ENCODE measurements at places on chromosomes 11 and 22.

DNA sequence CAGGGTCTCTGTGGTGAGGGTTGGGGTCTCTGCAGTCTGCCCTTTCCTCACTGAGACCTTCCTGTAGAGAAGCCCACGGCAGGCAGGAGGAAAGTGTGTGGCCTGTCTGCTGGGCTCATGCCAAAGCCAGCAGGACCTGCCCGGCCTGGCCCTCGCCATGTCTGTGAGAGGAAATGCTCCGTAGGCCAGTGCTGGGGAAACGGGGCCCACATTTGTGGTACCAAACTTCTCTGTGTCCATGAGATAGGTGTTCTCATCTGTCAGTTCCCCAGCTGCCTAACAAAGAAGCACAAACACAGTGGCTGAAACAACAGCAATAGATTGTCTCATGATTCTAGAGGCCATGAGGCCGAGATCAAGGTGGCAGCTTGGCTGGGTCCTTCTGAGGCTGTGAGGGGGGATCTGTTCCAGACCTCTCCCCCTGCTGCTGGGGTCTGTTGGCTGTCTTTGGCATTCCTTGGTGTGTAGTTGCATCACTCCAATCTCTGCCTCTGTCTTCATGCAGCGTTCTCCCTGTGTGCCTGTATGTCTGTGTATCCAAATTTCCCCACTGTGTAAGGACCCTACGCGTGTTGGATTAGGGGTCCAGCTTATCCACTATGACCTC, 772.5 kb downstream of the TBC1D22A start:
- DNase-seq, result no peak

DNA sequence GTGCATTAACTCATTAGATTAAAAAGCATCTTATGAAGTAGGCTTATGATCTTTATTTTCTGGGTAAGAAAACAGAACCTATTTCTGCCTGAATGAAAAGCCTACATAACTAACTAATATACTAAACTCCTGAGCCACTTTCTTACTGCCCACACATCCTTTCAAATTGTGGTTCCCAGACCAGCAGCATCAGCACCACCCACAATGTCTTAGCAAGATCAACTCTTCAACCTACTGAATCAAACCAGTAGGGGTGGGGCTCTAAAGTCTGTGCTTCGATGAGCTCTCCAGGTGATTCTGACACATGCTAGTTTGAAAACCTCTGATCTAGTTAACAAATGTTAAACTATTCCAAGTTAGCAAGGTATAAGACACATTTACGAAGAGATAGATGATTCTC, 462.4 kb downstream of the DLG2 start:
- no peak for DNase-seq

DNA sequence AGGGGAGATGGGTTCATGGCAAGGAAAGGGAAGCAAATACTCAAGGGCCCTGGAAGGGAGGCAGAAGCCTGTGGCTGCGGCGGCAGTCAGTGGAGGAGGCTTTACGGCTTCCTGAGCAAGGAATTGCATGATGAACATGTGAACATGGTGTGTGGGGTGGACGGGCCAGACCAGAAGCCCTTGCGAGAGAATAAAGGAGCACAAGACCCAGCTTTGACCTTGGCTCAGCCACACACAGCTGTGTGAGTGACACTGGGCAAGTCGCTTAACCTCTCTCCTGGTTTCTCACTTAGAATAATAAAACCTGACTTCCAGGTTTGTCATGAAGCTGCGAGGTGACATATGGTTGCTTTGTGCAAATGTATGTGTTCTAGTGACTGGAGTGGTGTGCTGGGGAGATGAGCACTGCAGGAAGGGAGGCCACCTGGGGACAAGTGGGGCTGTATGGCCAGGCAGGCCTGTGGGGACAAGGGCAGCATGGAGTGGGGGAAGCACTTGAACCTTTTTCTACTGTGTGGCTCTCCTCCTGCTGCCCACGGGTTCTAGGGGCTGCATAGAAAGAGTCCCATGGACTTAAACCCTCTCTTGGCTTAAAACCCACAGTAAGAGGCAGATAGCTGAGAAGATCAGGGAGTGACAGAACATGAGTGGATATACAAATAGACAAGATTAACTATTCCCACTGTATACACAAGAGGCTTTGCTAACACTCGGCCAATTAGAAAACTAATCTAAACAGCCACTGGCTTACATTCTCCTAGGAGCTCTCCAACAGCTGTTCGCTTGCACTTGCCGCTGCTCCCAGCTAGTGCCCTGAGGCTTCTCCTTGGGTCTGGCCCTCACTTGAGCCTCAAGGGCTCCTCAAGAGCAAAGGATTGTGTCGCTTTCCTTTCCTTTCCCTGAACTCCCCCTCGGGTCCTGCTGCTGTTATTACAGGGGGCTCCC, 67.3 kb upstream of the CDON start:
- DNase-seq, result peak; percentile 69

- no peak for DNase-seq
Measured at GRCh38 chr11:108733479-108734116, 68.7 kb downstream of the DDX10 start.

DNA sequence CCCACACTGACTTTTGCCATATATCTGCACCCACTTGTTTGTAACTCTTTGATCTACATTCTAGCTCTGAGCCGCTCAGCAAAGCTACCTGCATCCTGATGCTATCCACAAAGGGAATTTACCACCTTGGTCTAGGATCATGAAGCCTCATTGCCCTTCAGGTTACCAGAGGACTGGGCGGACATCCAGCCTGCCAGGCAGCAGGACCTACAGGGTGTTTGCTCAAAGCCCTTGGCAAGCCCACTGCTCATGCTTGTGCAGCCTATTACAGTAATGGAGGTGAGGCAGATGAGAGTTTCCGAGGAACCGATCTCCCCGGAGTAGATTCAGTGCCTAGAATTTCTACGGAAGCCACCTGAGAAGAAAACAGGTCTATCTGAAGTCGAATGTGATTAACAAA, 417.2 kb downstream of the OPCML start:
- DNase-seq, result peak; percentile 74

- no peak for DNase-seq
Measured at GRCh38 chr11:69203901-69204245, 48.1 kb downstream of the SMIM38 start.

GRCh38 chr22:38935023-38935422, 22.4 kb upstream of the APOBEC3A start:
- DNase-seq, result peak; percentile 100

DNA sequence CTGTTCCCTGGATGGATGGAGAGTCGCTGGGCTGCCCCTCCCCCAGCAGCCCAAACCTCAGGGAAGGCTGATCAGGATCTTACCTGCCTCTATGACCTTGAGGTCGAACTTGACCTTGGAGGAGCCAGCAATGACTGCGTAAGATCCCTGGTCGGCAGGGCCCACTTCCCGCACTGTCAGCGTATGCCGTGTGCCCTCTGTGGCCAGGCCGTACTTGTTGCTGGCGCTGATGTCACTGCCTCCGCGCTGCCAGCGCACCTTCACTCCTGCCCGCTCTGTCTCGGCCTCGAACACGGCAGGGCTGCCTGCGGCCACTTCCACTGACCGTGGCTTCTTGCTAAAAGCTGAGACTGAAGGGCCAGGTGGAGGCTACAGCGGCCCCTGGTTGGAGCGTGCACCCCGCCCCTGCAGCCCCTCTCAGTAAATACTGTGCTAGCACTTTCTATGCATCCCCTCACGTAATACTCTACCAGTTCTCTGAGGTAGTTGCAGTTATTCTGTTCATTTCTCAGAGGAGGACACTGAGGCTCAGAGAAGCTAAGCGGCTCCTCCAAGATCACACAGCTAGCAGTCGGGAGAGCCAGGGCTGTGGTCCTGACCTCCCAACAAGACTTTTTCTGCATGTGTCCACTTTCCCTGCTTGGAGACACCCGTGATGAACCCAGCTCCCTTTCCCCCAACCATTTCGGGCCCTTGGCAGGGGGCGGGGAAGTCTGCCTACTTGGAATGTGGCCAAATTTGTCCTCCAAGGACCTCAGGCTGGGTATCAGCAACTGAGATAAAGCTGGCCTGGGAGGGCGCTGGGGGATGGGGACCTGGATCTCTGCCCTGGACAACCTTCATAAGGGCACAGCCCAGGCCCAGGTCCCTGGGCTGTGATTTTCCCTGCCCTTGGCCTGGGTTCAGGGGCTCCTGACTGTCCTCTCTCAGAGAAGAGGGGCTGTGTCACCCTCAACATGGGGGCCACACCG, 1.1 kb downstream of the MYBPC3 start:
- peak; percentile 68 for DNase-seq

- DNase-seq, result peak; percentile 34
Measured at GRCh38 chr11:96155627-96156378, 187.2 kb downstream of the MAML2 start.

DNA sequence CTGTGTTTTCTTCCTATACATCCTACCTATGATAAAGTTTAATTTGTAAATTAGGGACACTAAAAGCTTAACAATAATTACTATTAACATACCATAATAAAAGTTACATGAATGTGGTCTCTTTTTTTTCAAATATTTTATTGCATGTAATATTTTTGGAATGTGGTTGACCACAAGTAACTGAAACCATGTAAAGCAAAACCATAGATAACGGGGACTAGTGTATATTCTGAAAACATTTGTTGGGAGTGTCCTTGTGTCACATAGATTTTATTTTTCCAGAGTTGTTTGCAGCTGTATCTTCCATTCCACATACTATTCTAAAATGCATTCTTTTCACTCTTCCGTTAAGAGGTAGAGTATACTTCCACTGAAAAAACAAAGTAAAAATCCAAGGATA, 200.4 kb downstream of the KIF18A start:
- no peak for DNase-seq

- no peak for DNase-seq
Measured at GRCh38 chr11:79121351-79121750, 319.5 kb downstream of the TENM4 start.

- no peak for DNase-seq
Measured at GRCh38 chr11:86249307-86250098, 5.0 kb downstream of the EED start.

All from stomach (tissue), 19 donors.